ENCODE measurements at places on chromosomes 3 and 15.

- no peak for DNase-seq
Measured at GRCh38 chr3:58022490-58022889, 14.3 kb downstream of the FLNB start.

DNA sequence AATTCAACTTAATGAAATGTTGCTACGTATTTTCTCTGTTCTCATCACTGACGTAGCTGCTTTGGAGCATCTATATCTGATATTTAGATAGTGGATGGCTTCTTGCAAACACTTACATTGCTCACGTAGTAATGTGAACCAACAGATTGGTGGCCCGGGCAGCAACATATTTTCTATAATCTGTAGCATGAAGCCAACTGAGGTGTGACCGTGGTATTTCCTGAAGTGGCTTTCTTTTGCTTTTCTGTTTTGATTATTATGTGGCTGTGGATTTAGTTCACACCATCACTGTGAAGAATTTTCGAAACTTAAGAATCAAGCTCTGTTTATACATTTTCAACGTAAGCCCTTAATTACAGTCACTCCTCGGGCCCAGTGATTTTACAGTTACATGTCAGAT lies 288.5 kb downstream of the LPP start:
- DNase-seq, result no peak

DNA sequence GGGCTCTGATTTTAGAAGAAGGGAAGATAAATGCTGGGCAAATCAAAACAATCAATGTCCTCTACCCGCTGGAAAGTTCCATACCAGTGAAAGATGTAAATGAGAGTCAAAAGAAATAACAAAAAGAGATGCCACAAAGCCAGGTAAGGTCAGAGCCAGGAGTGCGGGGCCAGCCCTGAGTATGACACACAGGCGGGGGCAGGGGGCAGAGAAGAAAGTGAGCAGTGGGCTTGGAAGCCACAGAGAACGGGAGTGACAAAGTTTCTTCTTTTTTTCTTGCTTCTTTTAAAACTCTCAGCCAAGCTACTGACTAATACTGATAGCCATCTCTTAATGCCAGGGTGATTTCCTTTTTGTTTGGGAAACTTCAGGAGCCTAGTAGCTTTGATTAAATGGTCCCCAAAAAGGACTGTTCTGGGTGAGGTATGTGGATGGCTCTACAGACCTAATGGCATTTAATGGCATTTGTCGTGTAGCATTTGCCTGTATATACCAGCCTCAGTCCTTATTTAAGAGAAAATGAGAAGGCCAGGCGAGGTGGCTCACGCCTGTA lies 23.1 kb upstream of the TSEN2 start:
- DNase-seq, result no peak

- DNase-seq, result no peak
Measured at GRCh38 chr3:71003511-71003910, 580.0 kb downstream of the FOXP1 start.

- peak; percentile 71 for DNase-seq
Measured at GRCh38 chr15:40336744-40337122, 4.0 kb downstream of the CCDC9B start.

DNA sequence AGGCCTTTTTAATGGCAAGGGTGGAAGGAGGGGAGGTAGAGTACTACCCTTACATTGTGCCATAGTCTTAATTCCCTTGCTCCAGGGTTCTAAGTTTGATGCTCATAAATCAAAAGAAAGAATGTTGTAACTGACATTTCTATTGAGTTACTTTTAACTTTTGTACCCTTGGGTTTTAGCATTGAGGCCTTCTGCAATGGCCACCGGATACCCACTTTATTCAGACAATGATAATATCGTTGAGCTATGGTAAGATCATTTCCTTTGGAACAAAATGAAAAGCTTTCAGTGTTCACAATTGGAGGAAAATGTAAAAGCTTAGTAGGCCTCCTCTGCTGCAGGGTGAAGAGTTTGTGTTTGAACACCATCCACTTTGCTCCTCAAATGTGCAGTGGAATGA lies 16.8 kb downstream of the CGNL1 start:
- DNase-seq, result no peak

DNA sequence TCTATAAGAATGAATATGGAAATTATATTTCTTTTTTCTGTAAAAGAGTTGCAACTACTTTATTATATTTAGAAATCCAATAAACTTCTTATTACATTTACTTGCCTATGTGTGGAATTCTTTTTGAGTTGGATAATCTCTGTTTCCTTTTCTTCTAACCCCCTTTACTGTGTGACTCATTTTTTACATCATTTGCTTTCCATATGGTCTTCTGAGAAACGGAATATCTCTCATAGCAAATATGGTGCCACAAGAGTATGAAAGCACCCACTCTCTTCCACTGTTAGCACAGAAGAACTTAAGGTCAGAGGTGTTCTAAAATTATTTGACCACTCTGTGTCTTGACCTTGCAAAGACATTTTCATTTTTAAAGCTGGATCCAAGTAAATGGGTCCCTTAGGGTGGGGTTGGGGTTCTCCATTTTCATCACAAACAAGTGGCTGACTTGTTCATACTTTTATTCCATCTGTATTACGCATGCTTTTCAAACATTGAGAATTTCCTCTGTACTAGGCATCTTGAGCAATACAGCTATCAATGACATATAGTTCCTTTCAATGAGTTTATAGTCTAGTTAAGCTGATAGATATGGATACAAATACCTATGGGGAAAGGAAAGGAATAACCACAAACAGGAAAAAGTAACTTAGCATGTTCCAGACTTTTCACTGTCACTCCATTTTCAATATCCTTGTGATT lies 281.1 kb upstream of the TPRG1 start:
- DNase-seq, result no peak

GRCh38 chr3:88041005-88041404 lies 17.8 kb downstream of the CGGBP1 start:
- no peak for DNase-seq

DNA sequence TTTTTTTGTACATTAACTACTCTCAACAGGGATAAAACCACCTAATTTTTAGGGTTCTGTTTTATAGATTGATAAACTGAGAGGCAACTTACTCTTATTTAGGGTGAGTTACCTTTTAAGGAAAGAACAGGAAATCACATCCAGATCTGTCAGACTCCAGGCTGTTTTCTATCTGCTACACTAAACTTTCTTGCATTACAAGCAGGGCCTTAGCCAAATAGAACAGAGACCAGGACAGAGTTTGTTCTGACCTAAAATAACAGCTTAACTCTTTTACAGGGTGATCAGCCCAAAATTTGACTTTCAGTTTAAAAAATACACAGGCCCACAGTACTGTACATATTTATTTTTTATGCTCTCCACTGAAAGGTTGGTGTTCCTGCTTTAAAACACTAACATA lies 38.6 kb downstream of the SGO1 start:
- DNase-seq, result no peak

DNA sequence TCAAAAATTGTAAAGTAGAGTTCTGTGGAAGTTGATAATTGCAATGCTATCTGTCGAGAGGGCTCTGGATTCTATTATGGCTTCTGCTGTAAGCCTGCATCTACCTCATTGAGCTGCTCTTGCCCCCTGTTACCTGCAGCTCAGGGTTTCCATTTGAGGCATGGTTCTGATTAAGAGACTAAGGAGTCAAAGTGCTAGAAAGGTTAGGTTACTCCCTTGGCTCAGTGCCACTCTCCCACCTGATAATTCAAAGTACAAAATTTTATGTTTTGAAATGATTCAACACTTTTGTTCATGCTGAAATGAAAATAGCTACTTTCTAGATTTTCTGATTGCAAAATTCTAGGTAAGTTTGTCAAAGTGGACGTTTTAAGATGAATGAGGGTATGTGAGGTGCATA lies 220.5 kb upstream of the SATB1 start:
- no peak for DNase-seq

- peak; percentile 96 for DNase-seq
Measured at GRCh38 chr3:184174646-184175492, at the start of gene AP2M1. Gene AP2M1, plus strand, starts transcription at chr3:184174855. Its CDS starts 2,139 bp downstream, at chr3:184176994.

DNA sequence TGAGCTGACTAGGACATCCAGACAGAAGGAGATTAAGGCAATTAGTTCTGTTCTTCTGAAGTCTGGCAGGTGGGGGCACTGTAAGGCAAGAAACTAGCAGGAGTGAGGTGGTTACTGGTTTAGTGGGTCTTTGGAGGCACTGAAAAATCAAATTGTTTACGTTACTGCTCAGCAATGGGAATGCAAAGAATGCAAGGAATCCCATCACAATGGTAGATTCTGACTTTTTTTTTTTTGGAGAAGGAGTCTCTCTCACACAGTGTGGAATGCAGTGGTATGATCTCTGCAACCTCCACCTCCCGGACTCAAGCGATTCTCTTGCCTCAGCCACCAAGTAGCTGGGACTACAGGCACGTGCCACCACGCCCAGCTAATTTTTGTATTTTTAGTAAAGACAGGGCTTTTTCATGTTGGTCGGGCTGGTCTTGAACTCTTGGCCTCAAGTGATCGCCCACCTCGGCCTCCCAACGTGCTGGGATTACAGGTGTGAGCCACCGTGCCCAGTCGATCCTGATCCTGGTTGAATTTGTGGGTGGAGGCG lies 16.4 kb downstream of the FAM107A start:
- DNase-seq, result no peak
